ENCODE measurements at places on chromosomes 12 and 14. TPM values are rescaled to one million over a fixed set of nuclear protein-coding genes. Genes with fewer than 3 reads are reported as not detected.

DBX2 gene
- not detected for polyA plus RNA-seq

- DNase-seq = no peak
Observed at GRCh38 chr12:68454892-68455291, 122.7 kb upstream of the MDM1 start.

GRCh38 chr12:32066206-32066605, 40.4 kb upstream of the BICD1 start:
- DNase-seq = no peak

- no peak for DNase-seq
Observed at GRCh38 chr12:96495841-96496545, 6.6 kb downstream of the CFAP54 start.

DNA sequence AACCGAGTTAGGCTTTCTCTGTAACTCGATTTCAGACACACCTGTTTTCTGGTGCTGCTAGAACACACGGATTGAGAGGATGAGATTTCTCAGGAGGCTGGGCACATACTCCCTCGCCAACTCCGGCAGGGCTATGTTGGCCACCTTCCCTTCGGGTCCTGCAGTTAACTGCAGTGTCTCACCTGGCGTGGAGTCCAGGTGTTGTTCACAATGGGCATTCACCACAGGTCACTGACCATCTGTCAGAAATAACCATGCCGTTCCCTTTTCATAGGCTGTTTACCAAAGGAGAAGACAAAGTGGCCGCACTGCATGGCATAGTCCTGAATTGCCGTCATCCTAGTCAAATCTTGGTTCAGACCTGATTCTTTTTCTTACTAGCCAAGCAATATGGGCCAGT, 5.5 kb upstream of the KCNH3 start:
- no peak for DNase-seq

DNA sequence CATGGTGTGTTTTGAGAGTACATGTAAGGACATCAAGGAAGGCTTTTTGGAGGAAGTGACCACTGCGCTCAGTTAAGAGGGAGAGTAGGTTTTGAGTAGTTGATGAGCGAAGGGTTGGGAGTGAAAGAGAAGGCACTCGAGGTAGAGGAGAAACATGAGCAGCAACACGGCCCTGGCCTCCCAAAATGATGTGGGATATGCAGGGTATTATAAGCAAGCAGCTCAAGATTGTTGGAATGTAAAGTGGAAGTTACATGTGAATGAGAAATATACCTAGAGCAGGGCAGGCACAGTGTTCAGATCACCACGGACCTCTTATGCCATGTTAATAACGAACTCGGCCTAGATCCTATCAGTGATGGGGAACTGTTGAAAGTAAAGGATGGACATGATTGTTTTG, 2.1 kb upstream of the ARHGDIB start:
- DNase-seq = no peak

BMP4 gene
- 4.1 TPM for polyA plus RNA-seq

IAPP gene
- not detected for polyA plus RNA-seq

DNA sequence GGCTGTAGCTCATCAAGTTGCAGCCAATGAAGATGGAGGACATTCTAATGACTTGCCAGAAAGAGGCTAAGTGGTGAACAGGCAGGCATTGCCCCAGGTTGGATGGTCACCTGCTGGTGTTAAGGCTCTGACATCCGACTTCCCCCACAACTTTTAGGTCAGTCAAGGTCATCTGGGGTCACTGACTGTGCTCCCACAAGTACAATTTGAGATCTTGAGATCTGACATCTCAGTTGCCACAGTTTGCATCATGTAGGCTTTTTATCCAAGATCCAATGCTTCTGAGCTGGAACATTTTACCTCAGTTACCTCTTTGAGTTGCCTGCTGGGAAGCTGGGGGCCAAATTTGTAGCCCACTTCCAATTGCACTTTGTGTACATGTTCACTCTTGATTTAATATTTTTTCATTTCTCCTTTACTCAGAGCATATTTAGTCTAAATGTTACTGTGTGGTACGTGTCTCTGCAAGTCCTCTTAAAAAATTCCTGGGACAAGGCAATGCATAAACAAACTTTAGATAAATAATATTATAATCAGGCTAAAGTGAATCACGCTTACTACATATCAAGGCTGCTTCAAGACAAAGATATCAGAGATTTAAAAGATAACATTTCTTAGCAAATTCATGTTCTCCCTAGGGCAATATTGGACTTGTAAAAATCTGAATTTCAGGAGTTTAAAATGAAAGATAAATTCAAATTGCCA, 61.4 kb downstream of the SEL1L start:
- DNase-seq = no peak

KCNA5 gene
- not detected for polyA plus RNA-seq

DNA sequence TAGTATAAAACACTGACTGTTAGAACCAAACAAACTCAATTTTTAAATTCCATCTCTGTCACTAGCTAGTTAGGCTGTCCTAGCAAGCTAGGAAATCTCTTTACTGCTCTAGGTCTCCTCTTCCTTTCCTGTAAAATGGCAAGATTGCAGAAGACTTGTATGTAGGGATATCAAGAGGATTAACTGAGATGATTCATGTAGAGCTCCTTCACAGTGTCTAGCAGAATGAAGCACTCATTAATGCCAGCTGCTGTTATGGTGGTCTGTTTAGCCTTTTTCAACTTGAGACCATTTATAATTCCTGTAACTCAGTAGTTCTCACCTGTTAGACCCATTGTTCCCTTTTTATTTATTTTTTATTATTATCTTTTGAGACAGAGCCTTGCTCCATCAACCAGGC, 67.8 kb upstream of the KCNH3 start:
- no peak for DNase-seq

- no peak for DNase-seq
Observed at GRCh38 chr14:36512585-36513003, 7.4 kb downstream of the NKX2-1 start.

- DNase-seq = no peak
Observed at GRCh38 chr14:50383618-50384225, 13.0 kb downstream of the CDKL1 start.

DNA sequence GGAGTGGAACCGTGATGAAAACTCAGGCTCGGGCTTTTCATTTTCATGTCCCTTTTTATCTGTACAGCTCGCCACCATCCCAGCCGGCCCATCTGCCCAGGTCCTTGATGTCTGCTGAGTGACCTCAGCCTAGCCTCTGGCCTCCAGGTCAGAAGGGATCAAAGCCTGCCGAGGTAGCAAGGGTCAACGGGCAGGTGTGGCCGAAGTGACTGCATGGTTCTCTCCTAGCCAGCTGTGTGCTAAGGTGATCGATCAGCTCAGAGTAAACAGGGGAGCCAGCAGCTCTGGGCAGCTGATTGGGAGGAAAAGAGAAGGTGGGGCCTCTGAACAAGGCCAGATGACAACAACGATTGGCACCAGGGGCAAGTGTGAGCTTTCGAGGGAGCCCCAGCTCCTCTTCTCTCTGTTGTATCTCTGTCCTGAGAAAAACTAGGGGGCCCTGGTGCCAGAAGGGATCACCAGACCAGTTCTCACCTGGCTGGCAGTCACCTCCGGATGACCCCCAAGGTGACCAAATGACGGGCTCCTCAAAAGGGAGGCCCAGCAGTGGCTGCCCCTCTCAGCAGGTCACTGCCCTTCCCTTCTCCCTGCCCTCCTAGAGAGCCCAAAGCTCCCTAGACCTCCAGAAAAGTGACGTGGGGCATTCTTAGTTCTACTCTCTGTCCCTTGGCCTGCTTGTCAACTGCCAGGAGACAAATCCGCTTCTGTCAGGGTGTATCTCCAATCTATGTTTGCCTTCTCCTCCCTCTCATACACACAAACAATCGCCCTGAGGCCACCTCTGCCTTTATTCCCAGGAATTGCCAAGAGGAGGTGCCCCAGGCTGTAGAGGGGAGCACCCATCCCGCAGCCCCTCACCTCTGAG, 3.4 kb downstream of the SLC6A12 start:
- no peak for DNase-seq

DNA sequence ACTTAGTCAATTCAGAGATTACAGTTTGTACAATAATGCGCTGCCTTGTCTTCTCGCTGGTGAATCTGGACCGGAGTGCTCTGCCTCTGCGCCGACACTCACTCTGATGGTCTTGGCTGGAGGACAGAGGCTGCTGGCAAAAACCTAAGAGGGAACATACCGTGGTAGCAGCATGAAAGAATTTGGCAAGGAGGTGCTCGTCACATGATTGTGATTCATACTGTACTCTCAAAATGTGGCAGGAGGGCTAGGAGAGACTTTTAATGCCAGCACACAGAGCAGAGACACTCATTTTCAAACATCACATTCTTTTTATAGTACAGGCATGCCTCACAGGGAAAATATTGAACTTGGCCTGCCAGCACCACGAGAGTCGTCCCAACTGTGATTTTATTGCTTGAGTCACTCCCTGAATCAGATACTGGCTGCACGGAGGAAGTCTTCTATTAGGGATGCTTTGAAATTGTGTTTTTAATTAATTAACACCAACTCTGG, 67.8 kb downstream of the HMGA2 start:
- peak; percentile 72 for DNase-seq

DNA sequence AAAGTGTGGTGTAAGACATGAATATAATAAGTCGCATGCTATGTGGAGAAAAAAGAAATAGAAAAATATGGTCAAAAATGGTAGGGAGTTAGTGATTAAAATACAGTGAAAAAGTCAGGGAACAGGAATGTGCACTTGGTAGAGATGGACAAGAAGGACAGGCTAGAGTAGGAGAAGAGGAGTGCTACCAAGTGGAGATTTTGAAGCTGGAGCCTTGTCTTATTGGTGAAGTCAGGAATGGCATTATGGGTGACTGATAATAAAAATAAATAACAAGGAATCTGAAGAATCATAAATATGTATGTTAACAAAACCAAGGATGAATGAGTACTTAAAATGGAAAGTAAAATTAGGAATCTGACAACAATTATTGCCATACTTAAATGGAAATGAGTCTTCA, 204.8 kb downstream of the PRKD1 start:
- DNase-seq = no peak

GRCh38 chr12:123614531-123614930, 12.6 kb downstream of the DDX55 start:
- DNase-seq = no peak

ETV6 gene
- polyA plus RNA-seq = 5.0 TPM

- no peak for DNase-seq
Observed at GRCh38 chr14:81471062-81471461, 62.6 kb downstream of the SEL1L start.

GRCh38 chr14:92729634-92730358, 18.6 kb downstream of the LGMN start:
- DNase-seq = no peak

- no peak for DNase-seq
Observed at GRCh38 chr12:58502841-58503240, 417.5 kb downstream of the LRIG3 start.

DNA sequence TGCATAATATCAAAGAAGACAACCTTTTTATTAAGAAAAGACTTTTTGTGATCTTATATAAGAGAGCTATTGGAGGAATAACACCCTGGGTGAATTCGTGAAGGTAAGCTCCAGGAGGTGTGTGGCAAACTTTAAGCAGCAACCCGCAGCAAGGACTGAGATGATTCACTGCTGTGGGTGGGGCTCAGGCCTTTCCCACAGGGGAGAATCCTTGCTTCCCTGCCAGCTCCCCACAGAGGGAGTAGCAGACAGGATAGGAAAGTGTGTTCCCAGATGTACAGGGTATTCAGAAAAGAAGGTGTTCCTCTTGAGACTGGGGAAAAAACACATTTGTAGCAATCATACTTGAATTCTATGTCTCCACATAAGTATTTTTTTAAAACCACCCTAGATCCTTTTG, 9.2 kb downstream of the NDUFA12 start:
- peak; percentile 57 for DNase-seq

DNA sequence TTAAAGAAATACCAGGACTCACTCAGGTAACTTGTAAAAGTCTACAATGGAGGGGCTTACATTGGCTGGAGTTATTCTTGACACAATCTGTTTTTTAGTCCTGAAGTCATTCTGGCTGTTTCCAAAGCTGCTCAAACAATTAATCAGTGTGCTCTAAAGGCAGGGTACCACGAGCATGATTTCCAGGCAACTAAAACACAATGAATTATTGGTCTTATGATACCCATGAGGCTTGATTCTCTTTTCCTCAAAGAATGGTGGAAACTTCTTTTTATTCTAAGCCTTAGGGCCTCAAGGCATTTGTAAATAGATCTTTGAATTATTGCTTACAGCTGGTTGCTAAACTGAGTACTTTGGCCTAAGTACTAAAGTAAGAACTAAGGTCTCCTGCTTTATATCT, 199.8 kb upstream of the PDZRN4 start:
- no peak for DNase-seq

DNA sequence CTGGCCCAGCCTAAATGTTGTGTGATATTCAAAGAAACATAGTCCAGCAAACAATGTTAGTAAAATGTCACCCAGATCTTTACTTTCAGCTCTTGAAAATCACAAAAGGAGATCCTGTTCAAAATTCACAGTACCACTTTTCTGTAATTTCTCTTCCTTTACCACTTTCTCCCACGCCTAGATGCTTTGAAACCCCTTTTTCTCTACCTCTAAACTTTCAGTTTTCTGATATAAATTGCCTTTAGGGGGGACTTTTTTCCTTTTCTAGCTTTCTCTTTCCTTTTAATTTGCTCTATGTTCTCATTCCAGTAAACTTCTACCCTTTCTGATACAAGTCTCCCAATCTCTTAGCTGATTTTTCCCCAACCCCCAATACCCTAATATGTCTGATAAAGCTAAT, 101.8 kb downstream of the LMO3 start:
- no peak for DNase-seq

- no peak for DNase-seq
Observed at GRCh38 chr12:58814036-58814435, 106.3 kb downstream of the LRIG3 start.

GRCh38 chr14:72664651-72665050, 229.2 kb downstream of the DPF3 start:
- DNase-seq = no peak

DNA sequence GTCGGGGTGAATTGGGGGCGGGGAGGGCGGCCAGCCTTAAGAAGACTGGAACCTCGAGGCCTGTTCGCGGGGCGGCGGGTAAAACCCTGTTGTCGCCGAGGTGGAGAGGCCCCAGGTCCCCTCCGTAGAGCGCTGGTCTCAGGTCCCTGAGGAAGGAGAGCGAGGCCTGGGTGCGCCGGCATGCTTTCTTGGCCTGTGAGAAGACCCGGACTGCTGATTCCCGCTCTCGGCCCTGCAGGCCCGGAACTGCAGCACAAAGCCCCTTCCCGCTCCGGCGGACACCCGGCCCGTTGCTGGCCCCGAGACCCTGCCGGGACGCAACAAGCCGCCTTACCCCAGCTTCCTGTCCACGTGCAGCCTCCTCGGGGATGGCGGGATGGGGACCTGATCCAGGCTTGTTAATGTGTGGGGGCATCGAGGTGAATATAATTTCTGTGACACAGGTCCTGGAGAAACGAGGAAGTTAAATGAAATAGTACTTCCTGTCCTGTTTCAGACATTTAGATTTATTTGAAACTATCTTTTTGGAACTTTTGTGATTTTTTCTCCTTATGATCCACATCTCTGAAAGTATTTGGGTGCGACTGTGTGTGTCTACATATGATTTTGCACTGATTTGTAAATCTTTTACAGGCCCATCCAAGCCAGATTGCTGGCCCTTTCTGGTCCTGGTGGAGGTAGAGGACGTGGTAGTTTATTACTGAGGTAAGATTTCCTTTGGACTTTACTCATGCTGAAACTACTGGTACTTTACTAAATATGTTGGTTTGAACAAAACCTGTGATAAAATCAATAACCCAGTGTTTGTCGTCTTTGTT, 600 bp downstream of the PNN start:
- peak; percentile 38 for DNase-seq

AQP6 gene
- polyA plus RNA-seq = not detected

- no peak for DNase-seq
Observed at GRCh38 chr12:109113661-109114321, 2.6 kb upstream of the ACACB start.

MGP gene
- 0.30 TPM for polyA plus RNA-seq

GRCh38 chr14:64845878-64846277, 33.8 kb downstream of the SPTB start:
- DNase-seq = no peak
